Stimulated activated CD4-positive, alpha-beta T cell treated with anti-CD3 and anti-CD28 coated beads, Interleukin-2, amount 100 ng/mL, for 24 hours (primary cell): ENCODE measurements at places on chromosomes 3 and 15.

DNA sequence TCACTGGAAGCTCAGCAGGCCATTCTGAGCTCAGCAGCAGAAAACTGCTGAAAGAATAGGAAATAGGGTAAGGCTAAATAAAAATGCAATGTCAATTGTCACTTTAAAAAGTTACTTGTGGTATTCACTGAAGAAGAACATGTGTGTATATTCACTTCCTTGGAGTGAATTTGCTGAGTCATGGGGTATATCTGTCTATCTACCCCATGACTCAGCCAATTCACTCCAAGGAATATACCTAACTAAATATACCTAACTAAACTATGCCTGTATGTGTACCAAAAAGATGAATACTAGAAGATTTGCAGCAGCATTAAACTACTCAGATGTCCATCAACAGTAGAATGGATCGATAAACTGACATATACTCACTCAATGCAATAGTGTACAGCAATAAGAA lies 69.5 kb upstream of the KCNAB1 start:
- DNase-seq = no peak

DNA sequence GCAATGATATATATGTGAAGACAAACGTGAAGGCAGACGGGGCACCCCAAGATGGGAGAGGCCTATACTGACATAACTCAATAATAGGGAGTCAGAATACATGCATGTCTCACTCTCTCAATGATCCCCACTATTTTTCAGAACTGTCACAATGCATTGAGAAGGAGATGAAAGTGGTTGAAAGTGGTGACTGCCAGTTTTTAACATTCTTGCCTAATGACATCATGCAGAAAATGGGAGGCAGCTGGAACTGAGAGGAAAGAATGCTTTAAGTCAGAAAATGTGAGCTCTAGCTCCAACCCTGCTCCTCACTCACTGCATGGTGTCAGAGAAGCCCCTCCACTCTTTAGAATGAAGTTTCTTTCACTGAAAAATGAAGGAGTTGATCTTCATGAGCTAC lies 55.3 kb upstream of the P2RY1 start:
- DNase-seq = no peak

- no peak for DNase-seq
Measured at GRCh38 chr3:9019259-9019961, 56.1 kb upstream of the RAD18 start.

- no peak for DNase-seq
Measured at GRCh38 chr3:186176373-186176990, 67.6 kb upstream of the ETV5 start.

GRCh38 chr3:14962762-14963161 lies 15.4 kb downstream of the NR2C2 start:
- no peak for DNase-seq

GRCh38 chr15:66766282-66767230 lies 64.5 kb downstream of the SMAD6 start:
- no peak for DNase-seq

DNA sequence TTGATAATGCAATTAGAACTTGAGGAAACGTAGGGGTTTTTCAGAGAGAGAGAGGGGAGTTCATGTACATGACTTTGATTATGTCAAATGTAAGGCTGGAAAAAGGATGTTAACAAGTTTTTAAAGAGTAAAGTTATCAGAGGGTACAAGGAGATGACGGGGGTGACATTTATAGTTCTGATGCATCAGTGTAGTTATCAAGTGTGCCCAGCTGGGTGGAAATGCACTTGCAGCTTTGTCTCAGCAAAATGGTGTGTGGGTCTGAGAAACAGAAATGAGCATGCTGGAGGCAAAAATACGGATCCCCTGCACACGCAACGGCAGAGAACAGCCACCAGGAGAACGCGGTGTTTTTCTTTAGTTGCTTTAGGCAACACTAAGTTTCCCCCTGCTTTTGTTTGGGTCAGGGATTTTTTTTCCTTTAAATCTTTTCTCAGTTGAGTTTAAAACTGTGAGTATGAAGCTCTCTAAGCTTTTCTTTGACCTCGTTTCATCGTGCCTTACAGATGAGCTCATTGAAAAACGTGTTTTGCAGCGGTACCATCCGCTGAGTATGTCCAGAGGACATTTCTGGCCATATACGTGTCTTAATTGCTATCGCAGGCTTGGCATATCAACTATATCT lies 205.4 kb downstream of the PDZRN3 start:
- no peak for DNase-seq

DNA sequence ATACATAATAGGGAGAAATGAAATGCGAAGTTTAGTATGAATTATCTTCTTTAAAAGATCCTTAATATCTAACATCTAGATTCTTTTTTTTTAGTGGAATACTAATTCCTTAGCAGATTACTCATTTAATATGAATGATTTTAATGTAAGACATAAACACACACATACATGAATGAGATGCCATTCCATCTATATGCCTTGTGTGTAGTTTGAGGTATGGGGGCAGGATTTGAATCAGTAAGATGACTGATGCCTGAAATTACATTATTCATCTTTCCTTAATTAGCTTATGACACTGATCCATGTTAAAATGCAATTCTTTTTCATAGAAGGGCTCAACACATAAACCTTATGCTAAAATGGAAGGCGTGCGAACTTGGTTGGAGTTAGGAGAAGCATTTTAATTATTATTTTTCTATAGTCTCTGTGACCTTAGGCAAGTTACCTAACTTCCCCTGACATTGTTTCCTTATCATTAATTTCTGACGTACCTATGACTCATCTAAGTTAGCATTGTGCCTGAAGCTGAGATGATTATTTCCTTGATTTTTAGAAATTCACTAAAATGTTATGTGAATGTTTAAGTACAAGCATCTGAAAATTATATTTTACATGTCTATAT lies 10.8 kb upstream of the BNIP2 start:
- DNase-seq = no peak

- no peak for DNase-seq
Measured at GRCh38 chr3:36871379-36872126, 73.3 kb downstream of the TRANK1 start.

DNA sequence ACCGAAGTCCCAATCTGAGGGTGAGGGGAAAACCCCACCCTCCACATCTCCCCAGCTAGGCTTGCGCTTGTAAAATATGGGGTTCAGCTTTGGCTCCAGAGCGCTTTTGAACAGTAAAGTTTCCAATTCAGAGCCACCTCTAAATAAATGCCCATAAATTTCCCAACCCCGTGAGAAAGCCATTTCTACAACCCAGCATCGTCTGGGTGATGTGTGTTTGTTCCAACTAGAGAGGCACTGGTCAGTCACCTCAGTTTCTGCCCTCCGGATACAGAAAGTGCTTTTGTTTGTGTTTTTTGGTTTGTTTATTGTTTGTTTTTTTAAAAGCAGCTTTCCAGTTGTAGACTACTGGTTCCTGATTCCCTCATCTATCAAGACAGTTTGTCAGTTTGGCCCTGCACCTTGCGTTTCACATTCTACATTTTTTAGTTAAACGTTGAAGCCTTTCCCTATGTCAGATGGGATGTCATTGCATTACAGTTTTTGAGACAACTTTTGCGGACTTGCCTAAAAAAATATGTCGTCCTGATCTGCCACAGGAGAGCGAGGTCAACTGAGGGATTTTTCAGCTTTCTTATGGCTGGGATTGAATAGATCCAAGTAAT lies 15.0 kb upstream of the SOX2 start:
- no peak for DNase-seq

DNA sequence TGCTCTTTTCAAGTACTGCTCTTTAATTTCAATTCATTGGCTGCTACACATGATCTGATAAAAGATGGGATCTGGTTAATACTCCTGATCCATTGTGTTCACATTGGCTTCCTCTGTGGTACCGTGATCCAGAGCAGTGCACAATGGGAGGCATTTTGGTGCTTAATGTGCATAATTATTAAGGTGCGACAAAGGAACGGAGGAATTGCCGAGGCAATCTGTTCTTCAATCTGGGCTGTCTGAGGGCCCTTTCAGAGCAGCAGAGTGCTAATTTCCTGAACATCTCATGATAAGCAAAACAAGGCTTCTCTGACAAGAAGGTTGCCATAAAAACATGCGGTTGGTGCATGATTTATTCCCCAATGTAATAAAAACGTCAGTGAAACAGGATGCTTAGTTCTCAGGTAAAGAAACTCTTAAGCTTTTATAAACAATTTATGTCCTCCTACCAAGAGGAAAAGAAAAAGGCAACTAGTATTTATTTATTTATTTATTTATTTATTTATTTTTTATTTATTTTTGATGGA lies 64.0 kb upstream of the EPHA3 start:
- no peak for DNase-seq

DNA sequence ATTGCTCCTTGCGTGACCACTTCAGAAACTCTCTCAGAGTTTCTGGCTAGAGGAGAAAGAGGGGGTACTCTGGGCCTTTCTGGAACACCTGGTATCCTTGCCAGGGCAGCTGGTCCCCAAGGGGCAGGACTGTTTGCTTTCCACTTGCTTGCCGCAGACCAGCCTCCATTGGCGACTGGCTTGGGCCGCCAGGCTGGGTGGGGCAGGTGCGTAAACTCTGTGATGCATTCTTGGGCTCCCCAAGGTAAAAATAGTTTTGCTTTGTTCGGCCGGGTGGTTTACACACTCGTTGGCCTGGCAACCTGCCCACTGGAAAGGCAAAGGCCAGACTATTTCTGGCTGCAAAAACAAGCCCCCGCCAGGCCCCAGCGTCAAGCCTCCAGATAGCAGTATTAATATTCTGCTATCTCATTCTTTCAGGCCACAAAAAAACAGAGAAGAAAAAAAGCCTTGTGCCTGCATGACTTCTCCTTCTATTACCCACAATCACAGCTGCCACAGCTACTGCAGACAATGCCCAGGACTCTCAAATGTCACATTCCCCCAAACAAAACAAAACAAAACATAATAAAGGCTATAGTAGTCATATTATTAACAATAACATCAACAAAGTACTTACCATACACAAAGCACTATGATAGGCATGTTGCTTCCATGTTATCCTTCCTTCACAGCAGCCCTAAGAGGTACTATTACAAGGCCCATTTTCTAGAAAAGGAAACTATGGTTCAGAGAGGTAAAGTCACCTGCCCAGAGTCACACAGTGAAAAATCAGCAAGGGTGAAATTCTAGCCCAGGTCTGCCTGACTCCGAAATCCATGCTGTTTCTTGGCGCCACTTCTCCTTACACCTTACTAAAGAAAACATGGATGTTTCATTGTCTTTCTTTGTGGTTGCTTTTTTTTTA lies 14.0 kb upstream of the SSUH2 start:
- DNase-seq = no peak

- no peak for DNase-seq
Measured at GRCh38 chr3:105334138-105334882, 32.4 kb upstream of the ALCAM start.

GRCh38 chr3:13851091-13851849 lies 28.6 kb downstream of the WNT7A start:
- DNase-seq = no peak

DNA sequence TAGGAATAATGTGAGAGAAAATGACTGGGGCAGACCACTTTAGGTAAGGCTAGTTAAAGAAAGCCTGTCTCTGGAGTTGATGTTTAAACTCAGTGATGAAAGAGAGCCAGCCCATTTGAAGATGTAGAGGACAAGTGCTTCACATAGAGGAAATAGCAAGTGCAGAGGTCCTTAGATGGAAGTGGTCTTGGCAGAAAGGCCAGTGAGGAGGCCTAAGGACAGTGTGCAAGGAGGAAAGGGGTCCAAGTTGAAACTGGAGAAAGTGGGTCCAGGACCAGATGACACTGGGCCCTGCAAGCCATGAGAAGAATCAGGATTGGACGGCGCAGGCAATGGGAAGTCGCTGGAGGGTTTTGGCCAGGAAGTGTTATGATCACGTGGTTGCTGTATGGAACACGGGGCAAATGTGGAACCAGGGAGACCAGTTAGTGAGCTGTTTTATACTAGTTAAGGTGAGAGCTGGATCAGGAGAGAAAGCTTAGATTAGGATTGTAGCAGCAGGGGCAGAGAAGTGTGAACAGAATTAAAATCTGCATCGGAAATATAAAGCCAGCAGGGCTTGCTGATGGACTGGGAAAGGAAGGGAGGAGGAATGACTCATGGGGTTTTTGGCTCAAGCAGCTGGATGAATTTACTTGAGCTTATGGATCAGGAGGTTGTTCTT lies 48.0 kb upstream of the SCAANT1 start:
- no peak for DNase-seq

DNA sequence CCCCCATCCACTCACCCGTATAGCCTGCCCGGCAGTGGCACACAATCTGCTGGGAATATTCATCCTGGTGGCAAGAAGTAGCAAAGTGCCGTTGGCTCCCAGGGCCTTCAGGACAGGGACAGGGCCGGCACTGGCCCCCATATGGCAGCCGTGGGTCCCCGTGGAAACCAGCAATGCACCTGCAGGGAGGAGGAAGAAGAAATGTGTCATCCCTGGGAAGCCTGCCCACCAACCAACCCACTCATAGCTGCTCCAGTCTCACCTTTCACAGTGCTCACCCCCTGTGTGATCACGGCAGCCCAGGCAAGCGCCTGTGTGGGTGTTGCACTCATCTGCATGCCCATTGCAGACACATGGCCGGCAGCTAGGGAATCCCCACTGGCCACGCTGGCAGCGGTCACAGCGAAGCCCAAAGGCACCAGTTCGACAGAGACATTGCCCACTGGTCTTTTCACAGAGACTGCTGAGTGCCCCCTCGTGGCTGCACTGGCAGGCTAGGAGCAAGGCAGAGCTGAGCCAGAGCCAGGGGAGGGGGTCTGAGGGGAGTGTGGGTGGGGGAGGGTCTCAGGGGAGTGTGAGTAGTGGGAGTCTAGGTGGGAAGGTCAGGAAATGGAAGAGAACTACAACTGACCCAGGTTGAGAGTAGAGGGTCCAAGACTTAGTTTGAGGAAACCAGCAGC lies 4.5 kb upstream of the USP19 start:
- no peak for DNase-seq

GRCh38 chr3:9158865-9159630 lies 90.4 kb downstream of the SRGAP3 start:
- no peak for DNase-seq

DNA sequence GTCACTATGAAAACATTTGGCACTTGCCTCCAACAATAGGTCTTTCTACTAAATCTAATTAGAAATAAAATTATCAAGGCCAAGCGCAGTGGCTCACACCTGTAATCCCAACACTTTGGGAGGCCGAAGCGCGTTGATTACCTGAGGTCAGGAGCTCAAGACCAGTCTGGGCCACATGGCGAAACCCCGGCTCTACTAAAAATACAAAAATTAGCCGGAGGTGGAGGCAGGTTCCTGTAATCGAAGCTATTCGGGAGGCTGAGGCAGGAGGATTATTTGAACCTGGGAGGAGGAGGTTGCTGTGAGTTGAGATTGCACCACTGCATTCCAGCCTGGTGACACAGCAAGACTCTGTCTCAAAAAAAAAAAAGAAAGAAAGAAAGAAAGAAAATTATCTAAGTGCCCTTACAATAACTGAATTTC lies 1.6 kb upstream of the PLD1 start:
- no peak for DNase-seq
